Astrocyte of the hippocampus (primary cell): ENCODE measurements at places on chromosomes 7 and 10.

DNA sequence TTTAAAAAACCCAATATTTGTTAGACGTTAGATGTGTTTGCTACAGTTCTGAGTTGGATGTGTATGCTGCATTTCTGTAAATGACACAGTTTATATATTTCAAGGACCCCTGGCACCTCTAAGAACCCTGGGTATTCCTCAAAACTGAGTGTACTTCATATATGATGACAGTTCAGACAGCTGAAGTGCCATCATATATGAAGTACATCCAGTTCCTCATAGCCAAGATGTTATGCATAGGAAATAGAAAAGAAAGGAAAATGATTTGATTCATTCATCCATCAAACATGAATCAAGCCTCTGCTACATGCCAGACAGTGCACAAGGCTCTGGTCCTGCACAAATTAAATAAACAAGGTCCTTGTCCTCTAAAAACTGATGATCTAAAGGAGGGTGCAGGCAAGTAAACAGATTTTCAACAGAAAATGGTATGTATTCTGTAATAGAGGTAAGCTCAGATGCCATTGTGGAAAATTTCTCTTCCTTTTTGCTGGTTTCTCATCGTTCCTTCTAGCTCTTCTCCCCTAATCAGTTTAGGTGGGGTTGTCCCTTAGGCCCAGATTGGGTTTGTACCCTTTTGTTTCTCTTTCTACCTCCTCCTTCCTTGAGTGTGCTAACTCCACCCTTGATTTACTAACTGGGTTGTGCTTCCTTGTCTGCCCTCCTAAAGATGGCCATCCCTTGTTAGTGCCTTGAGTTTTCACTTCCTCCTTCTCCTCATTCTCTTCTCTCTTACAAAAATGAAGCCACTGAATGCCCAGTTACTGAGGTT, 25.3 kb upstream of the SMIM30 start:
- no peak for DNase-seq

DNA sequence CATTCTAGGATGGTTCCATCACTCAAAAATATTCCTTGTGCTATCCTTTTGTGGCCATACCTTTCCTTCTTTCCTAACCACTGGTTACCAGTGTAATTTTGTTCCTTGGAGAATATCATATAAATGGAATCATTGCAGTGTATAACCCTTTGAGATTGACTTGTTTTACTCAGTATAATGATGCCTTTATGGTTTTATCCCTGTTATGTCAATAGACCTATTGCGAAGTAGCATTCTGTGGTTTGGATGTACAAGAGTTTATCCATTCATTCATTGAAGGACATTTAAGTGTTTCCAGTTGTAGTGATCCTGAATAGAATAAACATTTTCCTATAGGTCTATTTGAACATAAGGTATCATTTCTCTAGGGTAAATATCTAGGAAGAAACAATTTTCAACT, 54.2 kb downstream of the RBM33 start:
- no peak for DNase-seq

DNA sequence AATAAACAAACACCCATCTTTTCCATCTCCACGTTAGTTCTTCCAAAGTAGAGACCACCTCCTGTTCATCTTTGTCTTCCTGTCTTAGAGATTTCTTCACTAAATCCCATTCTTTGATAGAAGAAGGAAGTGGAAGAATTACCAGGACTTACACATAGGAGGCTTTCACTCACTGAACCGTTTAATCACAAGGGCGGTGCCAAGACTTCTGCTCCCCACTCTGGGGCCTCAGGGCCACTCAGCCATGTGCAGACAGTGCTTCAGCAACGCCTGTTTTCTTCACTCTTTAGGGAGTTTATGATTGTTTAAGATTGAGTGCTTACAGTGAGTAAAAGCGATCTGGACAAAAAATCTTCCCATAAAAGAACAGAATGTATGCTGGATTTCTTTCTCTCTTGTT, 63.9 kb upstream of the SORCS3 start:
- no peak for DNase-seq

- DNase-seq = peak; percentile 76
Measured at GRCh38 chr10:51879238-51879637, 179.8 kb upstream of the CSTF2T start.

GRCh38 chr7:9189703-9190102, 756.3 kb downstream of the NXPH1 start:
- no peak for DNase-seq

GRCh38 chr10:101157756-101158458, 26.8 kb downstream of the TLX1 start:
- DNase-seq = no peak

GRCh38 chr10:92242910-92243671, 47.8 kb downstream of the CPEB3 start:
- peak; percentile 83 for DNase-seq

DNA sequence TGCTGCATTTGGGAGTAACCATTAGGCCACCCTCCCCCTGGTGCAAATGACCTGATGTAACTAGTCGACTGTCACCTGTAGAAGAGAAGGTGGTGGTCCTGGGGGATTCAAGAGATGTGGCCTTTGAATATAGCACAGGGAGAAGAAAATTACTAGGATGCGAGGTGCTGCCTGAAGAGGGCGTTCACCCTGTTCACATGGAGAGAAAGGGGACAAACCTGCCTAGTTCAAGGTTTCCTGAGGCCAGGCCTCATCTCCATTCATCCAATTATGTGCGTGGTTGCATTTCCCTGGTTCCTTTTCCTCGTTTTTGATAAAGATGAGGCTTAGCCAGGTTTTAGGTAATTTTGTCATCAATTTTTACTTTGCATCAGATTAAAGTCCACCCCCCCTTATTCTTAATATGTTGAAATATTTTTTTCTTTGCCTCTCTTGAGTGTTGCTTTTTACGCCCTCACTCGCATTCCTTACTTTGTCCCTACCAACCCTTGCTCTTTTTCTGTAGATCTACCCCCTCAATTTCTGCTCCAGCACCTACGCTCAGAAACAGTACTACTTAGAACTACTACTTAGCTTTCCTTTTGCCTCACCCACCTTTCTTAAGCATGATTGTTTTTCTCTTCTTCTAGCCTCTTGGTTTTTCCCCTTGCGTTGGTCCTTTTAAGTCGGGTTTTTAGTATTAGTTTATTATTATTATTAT, 13.7 kb downstream of the CLCN1 start:
- DNase-seq = no peak

DNA sequence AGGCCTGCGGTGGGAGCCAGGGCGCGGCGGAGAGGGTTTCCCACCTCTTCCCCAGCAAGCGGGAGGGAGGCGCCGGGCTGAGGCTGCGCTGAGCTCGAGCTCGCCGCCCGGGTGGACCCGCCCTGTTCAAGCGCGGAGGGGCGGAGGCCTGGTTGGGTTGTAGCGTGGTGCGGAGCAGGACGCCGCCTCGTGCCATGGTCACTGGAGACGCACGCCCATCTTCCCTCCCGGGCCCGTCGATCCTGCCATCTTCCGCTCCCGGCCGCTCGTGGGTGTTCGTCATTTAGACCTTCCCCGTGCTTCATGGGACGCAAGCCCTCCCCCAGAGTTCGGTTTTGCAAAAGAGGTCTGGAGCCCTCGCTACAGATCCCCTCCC, 9.3 kb upstream of the EN2 start:
- no peak for DNase-seq

- DNase-seq = no peak
Measured at GRCh38 chr7:148379677-148380076, 210.9 kb upstream of the C7orf33 start.

DNA sequence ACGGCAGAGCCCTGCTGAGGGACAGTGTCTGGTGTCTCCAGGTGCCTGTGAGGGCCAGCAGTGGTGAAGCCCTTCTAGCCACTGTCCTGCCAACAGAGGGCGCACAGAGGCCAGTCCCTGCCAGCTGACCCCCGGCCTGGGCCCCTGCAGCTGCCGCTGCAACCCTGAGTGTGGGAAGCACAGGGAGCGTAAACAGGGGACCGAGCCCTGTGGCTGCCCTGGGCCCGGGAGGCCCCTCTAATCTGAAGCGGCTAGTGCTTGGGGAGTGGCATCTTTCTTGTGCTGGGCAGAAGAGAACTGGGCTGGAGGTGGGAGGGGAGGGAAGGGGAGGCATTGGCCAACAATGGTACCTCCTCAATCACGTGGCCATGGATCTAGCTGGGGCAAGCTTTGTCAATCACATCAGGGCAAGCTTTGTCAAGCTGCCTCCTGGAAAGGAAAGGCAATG, 34.6 kb downstream of the TRIM8 start:
- peak; percentile 72 for DNase-seq

- DNase-seq = peak; percentile 92
Measured at GRCh38 chr10:80202934-80203834, 2.2 kb downstream of the ANXA11 start.

- DNase-seq = no peak
Measured at GRCh38 chr7:106114716-106115383, 2.7 kb upstream of the SYPL1 start.
